Pulmonary artery endothelial cell (primary cell): ENCODE measurements at places on chromosomes 1 and 21. TPM values are rescaled to one million over a fixed set of nuclear protein-coding genes. Genes with fewer than 3 reads are reported as not detected.

The IL20 gene
- total RNA-seq = not detected in 2 replicates

The BEST4 gene
- under 0.01 TPM in 1 of 2 replicates, not detected in the other for total RNA-seq

The C1orf53 gene
- 1.5 and 4.0 TPM in 2 replicates for total RNA-seq

The MROH7 gene
- not detected in 2 replicates for total RNA-seq

DNA sequence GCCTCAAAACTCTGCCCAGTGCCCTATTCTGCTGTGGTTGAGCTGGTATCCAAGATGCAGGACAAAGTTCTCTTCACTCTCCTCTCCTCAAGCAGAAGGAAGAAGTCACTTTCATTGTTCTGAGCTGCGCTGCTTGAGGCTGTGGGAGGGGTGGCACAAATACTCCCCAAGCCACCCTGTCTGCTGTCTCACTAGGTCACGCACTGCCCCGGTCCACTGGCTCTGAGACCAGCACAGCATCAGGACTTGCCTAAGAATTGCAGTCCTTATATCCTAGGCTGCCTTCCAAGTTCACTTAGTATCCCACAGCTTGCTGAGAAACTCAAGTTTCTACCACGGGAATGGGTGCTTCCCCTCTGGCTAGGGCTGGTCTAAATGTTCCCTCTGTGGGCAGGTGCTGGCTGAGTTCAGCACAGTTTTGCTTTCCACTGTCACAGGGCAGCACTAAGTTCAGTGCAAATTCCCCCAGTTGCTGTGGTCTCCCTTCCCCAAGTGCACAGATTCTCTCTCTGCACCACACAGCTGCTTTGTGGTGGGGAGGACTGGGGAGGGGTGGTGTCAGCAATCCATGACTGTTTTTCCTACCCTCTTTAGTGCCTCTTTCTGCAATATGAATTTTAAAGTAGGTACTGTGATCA lies 32.4 kb downstream of the SLC9C2 start:
- DNase-seq = no peak
